ENCODE measurements at places on chromosomes 5 and 9.

GRCh38 chr5:41279040-41279439 lies 65.7 kb upstream of the C6 start:
- no peak for DNase-seq

- DNase-seq: no peak
Measured at GRCh38 chr5:139670369-139671095, 22.4 kb downstream of the CXXC5 start.

- DNase-seq: no peak
Measured at GRCh38 chr9:110156902-110157301, 51.1 kb downstream of the C9orf152 start.

DNA sequence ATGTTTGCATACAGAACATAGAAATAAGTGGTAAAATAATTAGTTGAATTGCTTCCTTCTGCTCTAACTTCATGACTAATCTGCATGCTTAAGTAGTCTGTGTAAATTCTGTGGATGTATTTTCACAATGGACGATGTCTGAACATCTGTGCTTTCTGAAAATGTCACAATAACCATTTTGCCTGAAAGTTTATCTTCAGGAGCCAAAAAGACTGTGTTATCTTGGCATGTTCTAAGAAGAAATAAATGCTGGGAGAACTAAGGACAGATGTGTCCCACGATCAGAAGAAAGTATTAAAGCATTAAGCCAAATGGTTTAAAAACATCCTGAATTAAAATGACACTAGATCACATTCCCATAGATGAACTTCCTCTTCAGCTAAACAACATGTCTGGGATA lies 397.6 kb downstream of the SPOCK1 start:
- DNase-seq: no peak

GRCh38 chr9:130192382-130192999 lies 20.3 kb downstream of the NCS1 start:
- no peak for DNase-seq

Measured in ecto neural progenitor cell (in vitro differentiated cells).